Activated CD4-positive, alpha-beta T cell treated with anti-CD3 and anti-CD28 coated beads for 24 hours (primary cell): ENCODE measurements at places on chromosomes 2 and 18.

- no peak for DNase-seq
Observed at GRCh38 chr2:168312036-168312822, 64.8 kb upstream of the STK39 start.

DNA sequence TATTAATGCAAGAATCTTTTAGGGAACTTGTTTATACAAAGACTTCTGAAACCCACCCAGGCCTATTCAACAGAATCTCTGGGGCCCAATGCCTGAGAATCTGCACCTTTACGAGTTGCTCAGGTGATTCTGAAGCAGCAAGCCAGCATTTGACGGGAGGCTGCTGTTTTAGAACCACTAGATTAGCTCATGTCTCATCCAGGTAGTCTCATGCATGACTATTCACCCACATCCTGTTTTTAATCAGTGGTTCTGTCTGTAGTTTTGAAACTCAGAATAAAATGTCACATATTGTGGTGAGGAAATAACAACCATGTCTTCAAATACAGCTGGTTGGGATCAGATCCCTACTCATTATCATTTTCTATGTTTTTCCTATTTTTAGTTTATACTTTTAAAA is 39.5 kb downstream of the CYTIP start:
- DNase-seq = peak; percentile 27

DNA sequence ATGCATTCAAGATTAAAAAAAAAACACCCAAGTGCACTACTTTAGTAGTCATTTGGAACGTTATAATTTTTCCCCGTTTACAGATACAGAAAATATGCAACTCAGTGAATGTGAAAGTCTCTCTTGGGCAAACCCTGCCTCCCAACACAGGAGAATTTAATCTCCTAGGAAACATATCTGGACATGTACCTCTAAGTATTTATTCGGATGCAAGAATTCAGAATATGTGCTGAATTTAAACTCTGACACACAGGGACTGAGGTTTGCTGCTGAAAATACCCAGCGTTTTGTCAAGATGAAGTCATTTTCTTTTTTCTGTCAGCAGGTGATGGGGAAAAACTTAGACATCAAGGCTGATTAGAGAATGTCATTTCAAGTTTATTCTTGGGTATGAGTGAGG is 105.4 kb downstream of the ACKR3 start:
- no peak for DNase-seq

DNA sequence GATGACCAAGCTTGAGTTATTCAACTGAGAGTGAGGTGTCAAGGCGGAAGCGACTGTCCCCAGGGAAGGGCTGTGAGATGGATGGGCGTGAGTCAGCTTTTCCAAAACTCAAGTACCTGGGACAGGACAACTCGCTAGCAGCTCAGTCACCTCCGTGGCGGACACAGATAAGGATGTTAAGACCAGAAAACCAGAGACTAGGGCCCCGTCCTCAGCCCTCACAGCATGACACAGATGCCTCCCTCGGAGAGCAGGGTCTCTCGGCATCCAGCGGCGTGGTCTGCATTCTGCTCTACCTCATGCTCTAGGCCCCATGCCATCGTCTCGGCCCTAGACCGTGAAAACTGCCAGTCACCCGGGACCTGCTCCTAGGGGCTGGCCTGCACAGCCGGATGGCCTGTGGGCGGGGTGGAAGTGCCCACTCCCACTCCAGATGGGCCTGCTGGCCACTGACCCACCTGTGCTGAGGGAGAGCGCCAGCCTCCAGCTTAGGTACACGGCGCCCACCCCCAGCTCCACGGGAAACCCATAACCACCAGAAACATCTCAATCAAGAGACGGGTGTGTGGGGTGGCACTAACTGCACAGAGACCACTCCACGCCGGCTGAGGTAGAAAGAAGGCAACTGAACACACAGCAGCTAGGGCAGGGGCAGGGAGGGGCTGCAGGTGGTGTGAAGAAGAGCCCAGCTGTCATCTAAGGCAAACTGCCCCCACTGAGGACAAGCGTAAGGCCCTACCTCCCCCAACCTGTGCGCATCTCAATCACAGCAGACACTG is 39.8 kb downstream of the ANO7 start:
- DNase-seq = no peak

GRCh38 chr2:46835520-46835919 is 80.1 kb downstream of the MCFD2 start:
- DNase-seq = no peak

DNA sequence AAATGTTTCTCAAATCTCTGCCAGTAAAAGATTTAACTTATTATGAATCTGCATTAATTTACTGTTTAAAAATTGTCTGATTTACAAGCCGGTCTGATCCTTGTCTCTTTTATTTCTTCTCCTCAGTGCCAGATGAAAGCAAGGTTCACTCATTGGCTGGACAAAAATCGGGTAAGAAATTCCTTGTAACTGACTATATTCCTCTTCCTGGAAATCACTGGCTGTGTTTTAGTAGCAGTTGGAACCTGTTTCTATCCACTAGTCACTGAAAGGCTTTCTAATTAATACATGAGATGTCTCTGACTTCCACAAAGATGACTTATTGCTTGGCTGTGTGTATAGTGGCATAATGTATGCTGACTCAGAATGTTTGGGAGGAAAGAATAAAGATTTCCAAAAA is 436.6 kb upstream of the NRP2 start:
- DNase-seq = no peak

DNA sequence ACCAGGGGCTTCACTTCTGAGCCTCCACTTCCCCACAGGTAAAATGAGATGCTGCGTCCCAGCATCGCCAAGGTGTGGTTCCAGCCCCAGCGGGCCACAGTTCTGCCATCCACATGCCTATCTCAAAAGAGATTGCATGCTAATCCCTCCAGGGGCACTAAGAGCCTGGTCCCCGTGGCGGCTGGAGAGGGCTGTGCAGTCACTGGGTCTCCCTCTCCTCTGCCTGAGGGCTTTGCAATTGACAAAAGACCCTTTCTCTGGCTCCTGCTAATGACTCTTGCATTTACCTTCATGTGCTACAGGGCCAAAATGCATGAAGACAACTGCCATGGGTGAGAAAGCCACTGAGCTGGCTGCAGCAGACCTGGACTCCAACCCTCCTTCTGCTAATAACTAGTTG is 18.5 kb downstream of the ZBTB7C start:
- no peak for DNase-seq

GRCh38 chr2:207996848-207997247 is 28.5 kb downstream of the PLEKHM3 start:
- DNase-seq = no peak

GRCh38 chr2:221070106-221070505 is 502.0 kb downstream of the EPHA4 start:
- no peak for DNase-seq

GRCh38 chr2:169116327-169116726 is 47.0 kb downstream of the DHRS9 start:
- DNase-seq = no peak

- DNase-seq = no peak
Observed at GRCh38 chr2:172701250-172701649, 34.4 kb upstream of the RAPGEF4 start.

- DNase-seq = no peak
Observed at GRCh38 chr2:85143463-85144082, 10.4 kb downstream of the TCF7L1 start.

DNA sequence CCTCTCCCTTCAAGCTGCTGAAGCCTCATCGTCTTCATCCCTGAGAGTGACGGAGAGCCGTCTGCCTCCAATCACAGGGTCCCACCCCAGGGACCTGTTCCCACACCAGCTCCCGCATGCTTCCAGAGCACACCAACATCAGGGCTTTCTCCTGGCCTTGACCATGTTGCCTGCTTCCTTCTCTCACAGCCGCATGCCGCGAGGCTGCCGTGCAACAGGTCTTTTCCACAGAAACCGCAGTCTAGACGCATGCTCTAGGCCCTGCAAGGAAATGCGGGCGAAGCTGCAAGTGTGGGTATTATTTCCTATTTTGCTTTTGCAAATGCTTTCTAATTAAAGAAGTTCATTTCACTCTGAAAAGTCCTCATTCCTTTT is 277.8 kb downstream of the EIPR1 start:
- no peak for DNase-seq

DNA sequence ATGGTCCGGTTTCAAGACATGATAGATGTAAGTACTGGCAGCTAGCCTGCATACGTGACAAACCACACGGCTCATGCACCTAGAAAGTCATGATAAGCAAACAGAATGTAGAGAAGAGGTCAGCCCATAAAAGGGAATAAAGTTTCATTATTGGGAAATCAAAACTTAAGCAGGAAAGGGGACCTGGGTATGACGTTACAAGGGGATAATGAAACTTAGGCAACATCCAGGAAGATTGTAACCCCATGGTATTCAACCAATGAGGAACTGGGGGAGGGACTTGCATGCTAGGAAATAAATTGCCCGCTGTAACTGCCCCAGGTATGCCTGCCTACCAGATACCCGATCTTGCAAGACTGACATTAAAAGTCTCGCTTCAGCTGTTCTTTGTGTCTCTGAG is 1679.0 kb downstream of the SUCLG1 start:
- no peak for DNase-seq

- no peak for DNase-seq
Observed at GRCh38 chr18:8732442-8733360, 27.3 kb downstream of the MTCL1 start.

- DNase-seq = no peak
Observed at GRCh38 chr2:101714118-101714517, 16.6 kb downstream of the MAP4K4 start.

DNA sequence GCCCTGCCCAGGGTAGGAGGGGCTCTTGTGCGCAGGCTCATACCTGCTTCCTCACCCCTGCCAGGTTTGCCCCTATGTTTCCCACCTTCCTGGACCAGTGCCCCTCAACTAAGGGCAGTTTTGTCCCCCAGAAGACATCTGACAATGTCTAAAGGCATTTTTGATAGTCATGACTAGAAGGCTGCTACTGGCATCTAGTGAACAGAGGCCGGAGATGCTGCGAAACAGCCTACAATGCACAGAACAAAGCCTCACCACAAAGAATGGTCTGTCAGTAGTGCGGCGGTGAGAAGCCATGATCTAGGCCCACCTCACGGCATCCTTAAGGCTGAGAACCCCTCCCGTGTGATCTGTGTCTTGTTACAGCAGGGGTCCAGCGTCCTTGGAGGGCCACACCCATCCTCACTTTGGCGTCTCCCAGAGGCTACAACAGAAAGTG is 96.0 kb downstream of the TMEM17 start:
- DNase-seq = no peak

DNA sequence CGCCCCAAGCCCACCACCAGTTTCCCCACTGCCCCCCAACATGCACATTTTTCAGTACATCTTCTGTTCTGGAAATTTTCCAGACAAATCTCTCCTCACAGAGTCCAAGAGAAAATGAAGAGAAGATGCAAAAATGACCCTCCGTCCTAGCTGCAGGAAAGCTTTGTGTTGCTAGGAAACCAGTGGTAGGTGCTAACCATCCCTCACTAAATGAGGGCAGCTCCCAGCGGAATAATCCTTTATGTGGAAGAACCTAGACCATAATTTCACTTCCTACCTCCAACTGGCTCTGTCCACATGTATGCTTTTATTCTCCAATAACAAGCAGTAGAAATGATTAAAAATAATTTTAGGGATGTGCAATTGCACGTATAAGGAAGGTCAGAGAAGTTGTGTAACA is 311.9 kb upstream of the EPHA4 start:
- no peak for DNase-seq
